NCI-H1092 (cell line): ENCODE measurements at places on chromosomes 3 and 15.
A peak's percentile ranks its signal among the peaks of the same experiment; 100 is the strongest.

- no peak for DNase-seq
These were observed 15.1 kb downstream of the DUSP7 start for GRCh38 chr3:52041118-52041731.

DNA sequence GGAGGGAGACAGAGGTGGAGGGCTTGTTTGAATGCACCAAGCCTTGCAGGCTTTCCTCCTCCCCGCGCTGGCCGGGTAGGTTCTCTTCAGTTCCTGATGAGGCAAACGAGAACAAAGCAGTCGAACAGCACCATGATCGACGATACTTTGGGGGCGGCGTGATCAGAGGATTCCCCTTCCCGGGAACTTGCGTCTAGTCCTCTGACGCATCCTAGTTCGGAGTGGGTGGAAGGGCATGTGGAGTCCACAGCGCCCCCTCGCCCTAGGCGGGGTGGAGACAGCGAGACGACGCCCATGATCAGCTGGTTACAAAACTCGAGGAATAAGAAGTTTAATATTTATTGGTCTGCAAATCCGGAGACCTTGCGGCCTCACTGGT is 452 bp upstream of the SV2B start:
- peak; percentile 51 for DNase-seq

DNA sequence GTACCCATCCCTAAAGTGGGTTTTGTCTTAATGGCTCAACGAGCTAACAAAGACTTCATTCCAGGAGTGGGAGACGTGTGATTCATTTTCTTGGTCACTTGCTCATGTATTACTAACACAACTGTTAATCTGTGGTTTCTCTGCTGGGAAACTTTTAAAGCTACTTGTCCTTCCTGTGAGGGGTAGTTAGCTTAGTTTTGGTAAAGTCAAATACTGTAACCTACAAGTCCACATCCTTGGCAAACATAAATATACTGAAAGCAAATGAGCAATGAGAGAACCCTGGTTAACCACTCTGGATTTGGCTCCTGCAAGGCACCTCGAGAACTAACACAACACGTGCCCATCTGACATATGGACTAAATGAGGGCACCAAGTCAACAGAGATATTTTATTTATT is 19.9 kb downstream of the NOX5 start:
- DNase-seq = no peak

- DNase-seq = no peak
These were observed 483 bp downstream of the EHD4 start for GRCh38 chr15:41971895-41972252.

GRCh38 chr3:189937302-189938127 is 183.2 kb downstream of the P3H2 start:
- no peak for DNase-seq

DNA sequence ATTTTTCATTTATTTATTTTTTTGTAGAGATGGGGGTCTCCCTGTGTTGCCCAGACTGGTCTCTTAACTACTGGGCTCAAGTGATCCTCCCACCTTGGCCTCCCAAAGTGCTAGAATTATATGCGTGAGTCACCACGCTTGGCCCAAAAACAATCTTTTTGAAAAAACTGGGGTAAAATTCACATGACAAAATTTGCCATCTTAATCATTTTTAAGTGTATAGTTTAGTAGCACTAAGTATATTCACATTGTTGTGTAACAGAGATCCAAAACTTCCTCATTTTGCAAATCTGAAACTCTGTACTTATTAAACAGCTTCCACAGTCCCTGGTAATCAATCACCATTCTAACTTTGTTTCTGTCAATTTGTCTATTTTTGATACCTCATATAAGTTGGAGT is 5.2 kb downstream of the SNX1 start:
- no peak for DNase-seq

GRCh38 chr15:40320931-40321371 is 2.5 kb upstream of the INAFM2 start:
- DNase-seq = peak; percentile 12

GRCh38 chr15:32819448-32819847 is 101.6 kb downstream of the GREM1 start:
- DNase-seq = no peak

- no peak for DNase-seq
These were observed 26.4 kb upstream of the HGD start for GRCh38 chr3:120708408-120708807.

DNA sequence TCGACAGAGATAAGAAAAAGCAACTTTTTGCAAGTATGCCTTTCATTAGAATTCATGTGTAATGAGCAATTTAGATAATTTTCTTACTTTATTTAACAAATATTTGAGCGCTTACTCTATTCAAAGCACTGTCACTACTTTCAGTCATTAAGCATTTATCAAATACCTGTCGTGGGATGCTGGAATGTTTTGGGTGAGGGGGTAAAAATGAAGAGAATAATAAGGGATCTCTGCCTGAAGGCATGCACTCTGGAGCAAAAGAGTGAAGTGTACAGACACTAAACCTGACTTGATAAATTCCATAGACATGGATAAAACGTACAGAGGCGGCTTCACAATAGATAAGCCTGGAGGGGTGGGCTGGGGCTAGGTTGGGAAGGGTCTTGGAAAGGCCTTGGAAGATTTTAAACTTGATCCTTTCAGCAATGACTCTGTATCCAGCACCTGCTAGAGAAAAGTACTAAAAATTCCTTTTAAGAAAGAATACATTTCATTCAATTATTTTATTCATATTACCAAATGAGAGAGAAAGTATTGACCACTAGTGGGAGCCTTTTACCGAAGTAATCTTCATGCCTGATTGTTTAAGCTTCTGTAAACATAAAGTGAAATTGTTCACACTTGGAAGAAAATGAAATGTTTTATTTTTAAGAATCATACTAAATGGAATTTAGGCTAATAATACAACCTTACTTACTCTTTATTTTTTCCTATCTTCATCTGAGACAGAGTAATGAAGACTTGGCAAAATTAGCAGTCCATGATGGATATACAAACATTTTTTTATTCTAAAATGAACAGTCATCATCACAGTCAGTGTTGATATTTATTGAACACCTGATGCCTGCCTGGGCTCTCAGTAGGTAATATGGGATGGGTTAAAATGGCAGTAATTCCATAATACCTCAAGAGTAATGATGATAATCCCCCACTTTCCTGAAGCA is 113.2 kb downstream of the PPP2R3A start:
- no peak for DNase-seq

- DNase-seq = no peak
These were observed 34.0 kb upstream of the TNFAIP8L3 start for GRCh38 chr15:51128701-51129100.

DNA sequence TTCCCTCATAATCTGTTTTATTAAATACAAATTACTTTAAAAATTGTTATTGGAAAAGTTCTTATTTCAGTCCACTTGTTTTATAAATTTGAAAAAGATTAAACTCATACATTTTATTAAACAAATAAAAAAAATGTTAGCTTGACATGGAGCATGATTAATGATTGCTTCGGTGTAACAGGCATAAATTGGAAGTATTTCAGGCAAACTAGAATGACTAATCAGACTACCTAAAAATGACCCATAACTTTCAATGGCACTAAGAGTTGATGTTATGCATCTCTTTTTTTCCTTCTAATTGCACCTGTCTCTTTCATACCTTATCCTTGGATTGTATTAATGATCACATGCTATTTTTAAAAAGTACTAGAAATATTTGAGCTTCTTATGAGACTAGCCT is 343.3 kb downstream of the ZNF385D start:
- DNase-seq = no peak

DNA sequence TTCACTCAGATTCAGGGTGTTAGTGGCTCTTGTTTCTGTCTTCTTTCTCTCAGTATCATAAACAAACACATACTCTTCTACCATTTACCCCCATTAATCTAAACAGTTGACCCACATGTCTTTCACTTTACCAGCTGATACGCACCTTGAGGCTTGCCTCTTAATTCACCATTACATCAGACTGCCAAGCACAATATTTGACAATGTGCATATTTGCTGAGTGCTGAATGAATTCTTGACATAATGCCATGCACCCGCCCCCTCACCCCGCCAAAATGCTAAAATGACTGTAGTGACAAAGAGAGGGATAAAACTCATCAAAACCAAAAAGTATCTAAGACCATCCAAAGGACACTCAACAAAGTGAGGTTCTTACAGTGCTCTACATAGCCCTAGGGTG is 57.4 kb downstream of the NGLY1 start:
- DNase-seq = no peak

DNA sequence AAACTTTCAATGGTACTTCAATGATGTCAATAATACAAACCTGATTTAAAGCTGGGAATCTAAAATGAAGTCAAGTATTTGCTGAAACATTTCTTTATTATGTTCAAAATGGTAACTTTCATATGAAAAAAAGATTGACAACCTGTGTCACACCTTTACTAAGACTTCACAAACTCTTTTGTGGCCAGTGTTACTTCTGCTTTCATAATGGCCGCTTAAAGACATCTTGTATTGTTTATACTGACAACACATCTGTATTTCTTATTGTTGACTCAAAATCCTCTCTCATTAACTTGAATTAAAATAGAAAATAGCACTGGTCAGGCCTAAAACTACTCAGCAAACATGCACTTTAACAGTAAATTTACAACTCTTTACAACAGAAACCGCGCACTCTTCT is 312.3 kb upstream of the CNTN6 start:
- no peak for DNase-seq

GRCh38 chr15:32867313-32867626 is 149.5 kb downstream of the GREM1 start:
- DNase-seq = no peak

DNA sequence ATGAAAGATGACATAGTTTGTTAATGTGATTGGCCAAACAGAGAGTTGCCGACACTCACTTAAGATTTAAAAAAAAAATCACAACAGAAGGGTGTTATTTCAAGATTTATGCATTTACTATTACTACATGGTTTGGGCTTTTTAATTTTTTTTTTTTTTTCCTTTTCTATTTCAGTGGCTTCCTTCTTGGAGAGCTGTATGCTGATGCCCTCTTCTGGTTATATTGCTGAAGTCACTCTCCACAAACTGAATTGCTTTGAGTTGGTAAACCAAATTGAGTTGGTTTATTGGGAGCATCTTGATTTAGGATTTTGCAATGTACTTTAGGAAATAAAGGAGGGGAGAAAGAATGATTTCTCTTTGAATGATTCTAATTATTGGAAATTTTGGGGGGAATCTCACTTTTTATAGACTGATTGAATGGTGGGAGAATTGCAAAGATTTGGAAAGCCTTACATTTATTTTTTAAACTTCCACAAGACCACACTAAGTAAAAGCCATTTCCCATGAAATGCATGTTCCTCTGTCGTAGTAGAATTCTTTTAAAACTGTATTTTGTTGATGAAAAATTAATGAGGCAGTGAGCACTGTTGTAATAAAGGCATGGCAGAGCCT is 186.6 kb upstream of the FEZF2 start:
- no peak for DNase-seq

DNA sequence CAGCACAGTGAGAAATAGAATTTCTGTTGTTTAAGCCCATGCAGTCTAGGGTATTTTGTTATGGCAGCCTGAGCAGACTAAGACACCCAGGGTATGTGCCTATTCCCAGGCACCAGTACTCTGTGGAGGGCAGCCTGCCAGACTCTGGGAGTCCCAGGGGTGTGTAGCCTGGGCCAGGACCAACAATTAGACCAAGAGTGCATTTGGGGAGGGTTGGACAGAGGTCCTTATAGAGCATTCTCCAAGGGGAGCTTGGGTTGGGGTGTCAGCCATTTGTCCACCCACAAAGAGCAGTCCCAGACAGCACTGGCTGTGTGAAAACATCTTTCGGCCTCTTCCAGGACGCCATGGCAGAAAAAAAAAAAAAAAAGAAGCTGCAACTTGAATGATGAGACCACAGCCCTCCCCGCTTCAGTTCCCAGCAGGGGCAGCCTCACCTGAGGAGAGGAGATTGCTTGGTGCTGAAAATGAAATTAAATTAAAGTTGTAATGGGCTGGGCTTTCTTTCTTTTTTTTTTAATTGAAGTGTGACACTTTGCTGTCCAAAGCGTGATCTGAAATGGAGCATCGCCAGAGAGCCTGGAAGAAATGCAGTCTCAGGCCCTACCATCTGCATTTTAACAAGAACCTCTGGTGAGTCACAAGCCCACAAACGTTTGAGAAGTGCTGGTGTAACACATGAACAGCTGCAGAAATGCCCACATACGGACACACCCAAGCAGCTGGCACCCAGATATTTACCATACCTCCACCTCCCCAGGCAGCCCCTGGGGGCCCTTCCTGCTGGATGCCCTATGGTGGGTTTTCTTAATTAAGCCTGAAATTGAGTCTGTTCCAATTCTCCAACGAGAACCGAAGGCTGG is 21.3 kb upstream of the CAV3 start:
- no peak for DNase-seq

DNA sequence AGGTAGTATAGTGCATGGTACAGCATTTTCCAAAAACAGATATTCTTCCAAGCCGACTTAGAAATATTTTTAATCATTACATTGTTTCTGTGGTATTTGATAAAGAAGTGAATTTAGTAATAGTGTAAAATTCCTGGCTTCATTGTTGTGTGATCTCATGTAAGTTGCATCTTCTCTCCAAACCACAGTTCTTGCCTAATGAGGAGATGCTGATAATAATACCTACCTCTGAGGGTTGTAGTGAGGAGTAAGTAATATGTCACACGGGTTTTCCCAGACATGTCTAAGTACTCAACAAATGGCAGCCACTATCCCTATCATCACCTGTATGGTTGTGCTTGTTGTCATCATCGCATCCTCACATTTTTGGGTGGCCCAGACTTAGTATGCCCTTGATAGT is 167.3 kb downstream of the SLCO3A1 start:
- no peak for DNase-seq

DNA sequence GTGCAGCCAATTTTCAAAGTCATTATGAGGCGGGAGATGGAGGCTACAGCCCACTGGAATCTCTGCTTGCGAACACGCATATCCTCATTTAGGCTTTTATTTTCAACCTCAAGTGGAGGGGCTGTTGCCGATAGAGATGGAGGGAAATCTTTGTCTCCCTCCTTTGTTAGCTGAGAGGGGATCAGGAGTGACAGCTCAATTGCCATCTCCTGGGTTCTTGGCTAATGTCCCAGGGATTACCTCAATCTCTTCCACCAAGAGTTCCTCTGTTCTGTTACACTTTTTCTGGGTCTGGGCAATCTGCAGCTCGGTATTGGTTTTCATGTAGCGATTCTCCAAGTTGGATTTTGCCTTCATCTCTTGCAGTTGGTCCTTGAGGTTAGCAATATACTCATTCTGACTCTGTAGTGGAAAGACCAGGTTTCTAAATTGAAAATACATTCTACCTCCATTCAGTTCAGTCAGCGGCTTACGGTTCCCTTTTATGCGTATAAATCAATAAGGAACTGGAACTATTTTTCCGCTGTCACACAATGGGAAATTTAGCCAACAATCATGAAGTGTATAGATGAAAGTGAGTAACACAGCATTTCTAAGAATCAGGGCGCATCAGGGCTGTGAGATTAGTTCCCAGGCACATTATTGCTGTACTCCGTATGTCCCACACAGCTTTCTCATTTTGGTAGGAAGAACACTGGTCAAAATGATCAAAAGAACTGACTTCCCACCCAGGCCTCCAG is 36.2 kb upstream of the RPL35A start:
- DNase-seq = no peak

DNA sequence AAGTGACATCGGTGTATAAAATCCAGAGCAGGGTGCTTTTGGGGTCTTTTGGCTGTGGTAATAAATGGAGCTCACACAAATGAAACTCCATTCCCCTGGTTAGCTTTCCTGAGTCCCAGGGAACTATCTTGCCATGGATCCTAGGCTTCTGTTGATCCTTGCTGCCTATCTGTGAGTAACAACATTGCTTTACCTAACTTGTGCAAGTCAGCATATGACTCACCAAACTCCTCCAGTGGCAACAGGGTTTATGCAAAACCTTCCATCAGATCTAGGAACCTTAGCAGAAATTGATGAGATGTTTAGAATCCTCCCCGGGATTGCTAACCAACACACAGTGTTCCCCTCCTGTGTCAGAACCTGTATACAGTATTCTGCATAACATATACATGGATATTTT is 105.4 kb downstream of the SCAPER start:
- DNase-seq = no peak
